ENCODE measurements at places on chromosomes 4 and X.

GRCh38 chrX:43644124-43644701, 11.9 kb upstream of the MAOA start:
- H3K4me3 ChIP-seq = peak overlapping the region; percentile 37
- H3K27me3 ChIP-seq = no peaks in the 10 kb centered on the region
- H3K36me3 ChIP-seq = no peaks in the 10 kb centered on the region
- peak; percentile 70 for ATAC-seq
- H3K4me1 ChIP-seq = no peaks in the 10 kb centered on the region

DNA sequence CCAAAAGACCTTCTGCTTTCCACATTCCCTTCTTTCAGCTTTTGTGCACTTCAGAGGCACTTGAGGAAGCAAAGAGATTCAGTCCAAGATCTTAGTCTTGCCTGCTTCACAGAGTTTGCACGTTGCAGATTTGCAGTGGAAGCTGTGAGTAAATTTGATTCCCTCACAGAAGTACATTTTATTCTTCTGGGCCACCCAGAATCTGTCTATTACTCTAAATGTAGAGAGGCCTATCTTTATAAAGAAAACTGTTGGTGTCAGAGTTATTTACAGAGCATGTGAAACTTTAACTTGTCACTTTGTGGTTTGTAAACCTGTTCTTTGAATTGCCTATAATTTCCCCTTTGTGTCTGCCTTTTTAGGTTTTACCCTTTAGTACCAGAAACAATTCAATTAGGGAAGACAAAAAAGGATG, 15.5 kb downstream of the SPRY1 start:
- H3K27ac ChIP-seq = peak overlapping the region; percentile 65
- peaks cover 23% of the 10 kb centered on the region for H3K4me1 ChIP-seq
- H3K4me3 ChIP-seq = peak overlapping the region; percentile 56
- no peaks in the 10 kb centered on the region for H3K27me3 ChIP-seq

GRCh38 chrX:154730253-154730891, 20.5 kb downstream of the GAB3 start:
- peaks cover 63% of the 10 kb centered on the region for H3K4me1 ChIP-seq
- H3K27ac ChIP-seq = peak overlapping the region; percentile 69
- no peaks in the 10 kb centered on the region for H3K27me3 ChIP-seq
- H3K36me3 ChIP-seq = no peaks in the 10 kb centered on the region
- no peak for ATAC-seq
- peak overlapping the region; percentile 70 for H3K4me3 ChIP-seq

GRCh38 chr4:111781611-111782010, 363.6 kb upstream of the FAM241A start:
- no peaks in the 10 kb centered on the region for H3K4me1 ChIP-seq
- no peaks in the 10 kb centered on the region for H3K27me3 ChIP-seq
- H3K36me3 ChIP-seq = no peaks in the 10 kb centered on the region
- H3K27ac ChIP-seq = no peak overlapping the region
- ATAC-seq = no peak
- H3K4me3 ChIP-seq = no peak overlapping the region

GRCh38 chrX:111914398-111915090, 38.6 kb downstream of the TRPC5OS start:
- no peaks in the 10 kb centered on the region for H3K4me1 ChIP-seq
- H3K27me3 ChIP-seq = no peaks in the 10 kb centered on the region
- no peak overlapping the region for H3K27ac ChIP-seq
- H3K4me3 ChIP-seq = no peak overlapping the region
- ATAC-seq = no peak
- H3K36me3 ChIP-seq = no peaks in the 10 kb centered on the region

DNA sequence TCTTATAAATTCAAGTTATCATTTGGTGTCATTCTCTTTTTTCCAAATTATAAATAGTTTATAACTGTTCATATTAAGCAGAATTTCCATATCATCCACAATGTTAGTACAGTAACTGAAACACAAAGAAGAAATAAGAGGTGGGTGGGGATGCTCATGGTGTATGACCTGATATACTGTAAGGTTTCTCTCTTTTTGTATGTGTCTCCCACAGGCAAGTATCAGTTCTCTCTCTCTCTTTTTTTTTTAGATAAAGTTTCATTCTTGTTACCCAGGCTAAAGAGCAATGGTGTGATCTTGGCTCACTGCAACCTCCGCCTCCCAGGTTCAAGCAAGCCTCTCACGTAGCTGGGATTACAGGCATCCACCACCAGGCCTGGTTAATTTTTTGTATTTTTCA, 43.7 kb upstream of the UGT2A3 start:
- no peaks in the 10 kb centered on the region for H3K27me3 ChIP-seq
- H3K4me3 ChIP-seq = no peak overlapping the region
- H3K36me3 ChIP-seq = no peaks in the 10 kb centered on the region
- H3K4me1 ChIP-seq = no peaks in the 10 kb centered on the region
- ATAC-seq = no peak
- no peak overlapping the region for H3K27ac ChIP-seq

- H3K36me3 ChIP-seq = no peaks in the 10 kb centered on the region
- no peak overlapping the region for H3K4me3 ChIP-seq
- no peak for ATAC-seq
- no peaks in the 10 kb centered on the region for H3K4me1 ChIP-seq
Observed at GRCh38 chr4:151628001-151628608, 132.7 kb downstream of the GATB start.

DNA sequence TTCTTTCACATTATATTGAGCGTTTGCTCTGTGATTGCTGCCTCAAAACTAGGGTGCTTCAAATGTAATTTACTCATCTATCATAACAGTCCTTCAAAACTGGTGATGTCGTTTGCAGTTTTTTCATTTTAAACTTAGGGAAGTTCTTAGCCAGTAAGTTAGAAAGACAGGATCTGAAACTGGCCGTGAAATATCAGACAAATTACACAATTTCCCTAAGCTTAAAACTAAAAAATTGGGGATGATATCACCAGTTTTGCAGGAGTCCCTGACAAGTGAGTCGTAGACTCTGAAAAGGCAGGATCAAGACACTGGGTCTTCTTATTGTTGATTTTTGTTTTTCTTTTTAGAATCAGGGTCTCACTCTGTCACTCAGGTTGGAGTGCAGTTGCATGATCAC, 44.8 kb downstream of the MOB1B start:
- H3K27me3 ChIP-seq = no peaks in the 10 kb centered on the region
- ATAC-seq = no peak
- H3K36me3 ChIP-seq = no peaks in the 10 kb centered on the region
- no peak overlapping the region for H3K27ac ChIP-seq
- H3K4me3 ChIP-seq = no peak overlapping the region

GRCh38 chr4:3637326-3638016, 105.2 kb upstream of the LRPAP1 start:
- no peaks in the 10 kb centered on the region for H3K4me1 ChIP-seq
- H3K4me3 ChIP-seq = no peak overlapping the region
- no peak overlapping the region for H3K27ac ChIP-seq
- no peak for ATAC-seq
- H3K27me3 ChIP-seq = peaks cover 9% of the 10 kb centered on the region

- no peak overlapping the region for H3K4me3 ChIP-seq
- no peaks in the 10 kb centered on the region for H3K36me3 ChIP-seq
- H3K4me1 ChIP-seq = no peaks in the 10 kb centered on the region
- no peak for ATAC-seq
- no peak overlapping the region for H3K27ac ChIP-seq
Observed at GRCh38 chr4:121551881-121552280, 144.9 kb downstream of the ANXA5 start.

DNA sequence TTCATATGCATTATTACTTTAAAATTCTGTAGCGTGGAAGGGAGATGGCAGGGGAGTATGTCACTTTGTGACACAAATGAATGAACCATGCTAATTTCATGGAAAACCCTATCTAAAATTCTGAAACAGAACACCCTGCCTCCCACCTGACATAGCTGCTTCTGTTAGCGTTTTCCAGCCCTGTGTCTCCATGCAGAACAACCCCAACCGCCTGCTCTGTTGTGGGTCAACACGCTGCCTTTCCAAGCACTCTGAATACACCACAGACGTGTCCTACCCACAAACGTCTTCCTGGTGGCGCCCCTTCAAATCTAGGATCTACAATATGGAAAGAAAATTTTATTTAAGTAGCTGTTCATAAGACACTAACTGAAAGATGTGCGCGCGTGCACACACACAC, 238.6 kb downstream of the TRIML1 start:
- no peaks in the 10 kb centered on the region for H3K36me3 ChIP-seq
- H3K27me3 ChIP-seq = no peaks in the 10 kb centered on the region
- no peak for ATAC-seq

DNA sequence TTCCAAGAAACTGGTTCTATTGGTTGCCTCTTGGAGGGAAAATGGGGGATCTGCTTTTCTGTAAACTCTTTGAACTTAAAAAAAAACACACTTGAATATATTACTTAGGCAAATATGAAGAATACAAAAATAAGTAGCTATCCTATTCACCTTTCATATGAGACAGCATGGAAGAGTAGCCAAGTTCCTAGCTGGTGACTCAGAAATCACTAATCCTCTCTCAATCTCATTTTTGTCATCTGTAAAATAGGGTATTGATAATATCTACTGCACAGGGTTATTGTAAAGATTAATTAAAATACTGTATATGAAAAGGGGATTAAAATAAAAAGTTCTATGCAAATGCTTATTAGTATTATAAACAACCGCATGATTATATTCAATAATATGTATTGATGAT, 12.7 kb downstream of the MGARP start:
- H3K27ac ChIP-seq = peak overlapping the region; percentile 51
- peaks cover 12% of the 10 kb centered on the region for H3K4me1 ChIP-seq
- ATAC-seq = no peak
- H3K4me3 ChIP-seq = peak overlapping the region; percentile 68
- H3K27me3 ChIP-seq = no peaks in the 10 kb centered on the region

- no peaks in the 10 kb centered on the region for H3K36me3 ChIP-seq
- no peaks in the 10 kb centered on the region for H3K27me3 ChIP-seq
- no peak for ATAC-seq
- H3K27ac ChIP-seq = no peak overlapping the region
Observed at GRCh38 chr4:10416441-10416840, 40.8 kb downstream of the ZNF518B start.

- H3K36me3 ChIP-seq = no peaks in the 10 kb centered on the region
- no peak overlapping the region for H3K27ac ChIP-seq
- no peak overlapping the region for H3K4me3 ChIP-seq
Observed at GRCh38 chr4:14916554-14917297, 85.6 kb upstream of the CPEB2 start.

- H3K4me1 ChIP-seq = no peaks in the 10 kb centered on the region
- no peak overlapping the region for H3K4me3 ChIP-seq
- H3K36me3 ChIP-seq = no peaks in the 10 kb centered on the region
- no peak for ATAC-seq
- no peaks in the 10 kb centered on the region for H3K27me3 ChIP-seq
- H3K27ac ChIP-seq = no peak overlapping the region
Observed at GRCh38 chr4:181909368-181909767, 333.8 kb upstream of the TENM3 start.

GRCh38 chrX:132900633-132901293, 57.7 kb downstream of the HS6ST2 start:
- no peak overlapping the region for H3K27ac ChIP-seq
- H3K27me3 ChIP-seq = peaks cover 3% of the 10 kb centered on the region
- no peak overlapping the region for H3K4me3 ChIP-seq
- no peak for ATAC-seq

DNA sequence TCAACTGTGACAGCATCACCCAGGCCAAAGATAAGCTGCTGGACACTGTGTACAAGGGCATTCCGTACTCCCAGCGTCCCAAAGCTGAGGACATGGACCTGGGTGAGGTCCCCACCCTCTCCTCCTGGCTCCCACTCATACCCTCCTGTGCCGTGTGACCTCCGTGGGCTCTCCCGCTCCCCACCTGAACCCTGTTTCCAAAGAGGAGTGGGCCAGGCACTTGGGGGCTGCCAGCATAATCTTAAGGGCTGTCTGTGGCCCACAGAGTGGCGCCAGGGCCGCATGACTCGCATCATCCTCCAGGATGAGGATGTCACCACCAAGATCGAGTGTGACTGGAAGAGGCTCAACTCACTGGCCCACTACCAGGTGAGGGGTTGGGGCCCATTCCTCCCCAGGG, 10.0 kb downstream of the LAGE3 start:
- ATAC-seq = no peak
- no peaks in the 10 kb centered on the region for H3K4me1 ChIP-seq
- H3K27me3 ChIP-seq = no peaks in the 10 kb centered on the region
- H3K4me3 ChIP-seq = no peak overlapping the region
- no peak overlapping the region for H3K27ac ChIP-seq

- no peak overlapping the region for H3K4me3 ChIP-seq
- no peak overlapping the region for H3K27ac ChIP-seq
- H3K27me3 ChIP-seq = no peaks in the 10 kb centered on the region
- ATAC-seq = no peak
Observed at GRCh38 chr4:157327666-157328065, 107.1 kb downstream of the GRIA2 start.

DNA sequence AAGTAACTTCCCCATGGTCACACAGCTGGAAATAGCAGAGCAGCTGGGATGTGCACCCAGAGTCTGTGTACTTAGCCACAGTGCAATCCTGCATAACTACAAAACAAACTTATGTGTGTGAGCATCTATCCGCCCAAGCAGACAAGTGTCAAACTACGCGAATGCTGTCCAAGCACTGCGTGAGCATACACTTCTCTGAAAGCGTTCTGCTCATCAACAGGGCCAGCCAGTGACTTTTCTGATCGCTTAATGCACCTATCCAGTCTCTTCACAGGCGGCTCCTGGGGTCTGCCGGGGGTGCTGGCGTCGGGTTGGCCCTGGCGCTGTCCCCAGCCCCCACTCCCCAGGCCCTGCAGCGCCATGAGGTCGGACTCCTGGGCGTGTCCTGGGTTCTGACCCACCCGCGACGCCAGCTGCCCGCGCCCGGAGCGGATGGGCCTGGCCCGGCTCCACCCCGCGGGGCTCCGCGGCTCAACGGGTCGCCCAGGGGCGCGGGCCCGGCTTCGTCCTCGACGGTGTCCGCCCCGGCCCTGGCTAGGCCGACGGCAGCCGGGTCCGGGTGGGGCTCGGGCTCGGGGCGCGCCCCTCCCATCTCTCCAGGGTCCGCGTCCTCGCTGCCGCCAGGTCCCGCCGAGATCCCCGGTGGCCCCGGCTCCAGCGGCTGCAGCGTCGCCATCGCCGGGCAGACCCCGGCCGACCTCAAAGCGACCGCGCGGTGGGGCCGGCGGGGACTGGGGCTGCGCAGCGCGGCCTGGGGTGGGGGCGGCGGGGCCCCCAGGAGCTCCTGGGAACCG, 1.3 kb upstream of the ZNF141 start:
- H3K4me3 ChIP-seq = peak overlapping the region; percentile 98
- H3K36me3 ChIP-seq = peaks cover 45% of the 10 kb centered on the region
- no peaks in the 10 kb centered on the region for H3K27me3 ChIP-seq

DNA sequence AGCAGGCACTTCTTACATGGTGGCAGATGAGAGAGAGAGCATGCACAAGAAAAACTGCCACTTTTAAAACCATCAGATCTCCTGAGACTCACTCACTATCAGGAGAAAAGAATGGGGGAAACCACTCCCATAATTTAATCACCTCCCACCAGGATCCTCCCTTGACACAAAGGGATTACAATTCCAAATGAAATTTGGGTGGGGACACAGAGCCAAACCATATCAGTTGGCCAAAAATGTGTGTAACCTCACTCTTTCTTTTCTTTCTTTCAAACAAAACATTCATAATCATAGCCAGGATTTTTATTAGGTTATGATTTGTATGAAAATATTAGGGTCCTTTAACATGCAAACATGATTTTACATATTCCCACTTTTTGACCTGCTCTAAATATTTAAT, 222.1 kb downstream of the PCDH18 start:
- no peaks in the 10 kb centered on the region for H3K4me1 ChIP-seq
- no peak overlapping the region for H3K27ac ChIP-seq
- H3K36me3 ChIP-seq = no peaks in the 10 kb centered on the region
- no peak overlapping the region for H3K4me3 ChIP-seq
- H3K27me3 ChIP-seq = no peaks in the 10 kb centered on the region

GRCh38 chrX:39759526-39760224, 338.1 kb downstream of the BCOR start:
- H3K27me3 ChIP-seq = no peaks in the 10 kb centered on the region
- ATAC-seq = no peak
- no peak overlapping the region for H3K27ac ChIP-seq
- no peaks in the 10 kb centered on the region for H3K4me1 ChIP-seq
